ENCODE measurements at places on chromosomes 13 and 19. TPM values are rescaled to one million over a fixed set of nuclear protein-coding genes. Genes with fewer than 3 reads are reported as not detected.

The DOCK6 gene
- polyA plus RNA-seq, result 0.12 TPM

The VSTM2B gene
- not detected for polyA plus RNA-seq

The TMEM238 gene
- polyA plus RNA-seq, result 0.48 TPM

- no peak for DNase-seq
Measured at GRCh38 chr19:33358408-33358807, 15.1 kb upstream of the CEBPG start.

GRCh38 chr19:35419046-35419445 lies 29.0 kb upstream of the FFAR2 start:
- DNase-seq, result no peak

DNA sequence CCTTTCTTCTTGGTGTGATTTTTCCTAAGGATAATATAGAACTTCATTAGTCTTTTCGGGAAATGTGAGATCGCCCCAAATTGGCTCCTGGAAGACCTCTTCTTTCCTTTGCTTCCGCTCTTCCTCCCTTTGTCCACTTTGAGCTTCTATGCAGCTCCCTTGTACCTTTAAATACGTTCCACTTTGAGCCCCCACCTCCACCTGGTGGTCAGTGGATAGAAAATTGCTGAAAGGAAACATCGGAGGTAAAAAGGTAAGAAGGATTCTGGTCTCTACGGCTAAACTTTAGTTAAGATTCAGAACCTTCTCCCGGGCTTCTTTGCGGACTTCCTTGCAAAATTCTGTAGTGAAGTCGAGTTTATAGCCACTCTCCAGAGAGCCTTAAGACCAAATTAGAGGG lies 55.0 kb upstream of the TM9SF2 start:
- no peak for DNase-seq

GRCh38 chr19:19205416-19206410 lies 2.5 kb upstream of the NR2C2AP start:
- no peak for DNase-seq

GRCh38 chr13:60642552-60642951 lies 245.5 kb downstream of the TDRD3 start:
- DNase-seq, result no peak

DNA sequence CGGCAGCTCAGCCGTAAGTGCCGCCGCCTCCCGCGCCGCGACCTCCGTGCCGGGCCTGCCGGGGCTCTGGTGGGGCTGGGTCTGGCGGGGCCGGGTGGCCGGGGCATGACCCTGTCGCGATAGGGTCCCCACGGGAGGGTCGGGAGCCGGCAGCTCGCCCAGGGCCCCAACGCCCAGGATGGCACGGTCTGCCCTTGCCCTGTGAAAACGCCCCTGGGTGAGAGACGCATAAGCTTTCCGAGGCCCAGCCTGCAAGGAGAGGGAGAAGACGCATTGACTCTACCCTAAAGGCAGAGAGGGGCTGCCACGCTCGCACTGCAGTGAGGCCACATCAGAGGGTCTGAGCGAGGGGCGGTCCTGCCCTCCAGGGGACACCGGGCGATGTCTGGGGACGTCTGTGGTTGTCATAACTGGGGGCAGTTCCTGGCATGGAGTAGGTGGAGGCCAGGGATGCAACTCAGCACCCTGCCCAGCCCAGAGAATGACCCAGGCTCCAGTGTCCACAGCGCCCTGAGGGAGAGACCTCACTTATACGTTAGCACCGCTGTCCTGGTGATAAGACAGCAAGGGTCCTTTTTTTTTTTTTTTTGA lies 539 bp downstream of the ZNF554 start:
- no peak for DNase-seq

DNA sequence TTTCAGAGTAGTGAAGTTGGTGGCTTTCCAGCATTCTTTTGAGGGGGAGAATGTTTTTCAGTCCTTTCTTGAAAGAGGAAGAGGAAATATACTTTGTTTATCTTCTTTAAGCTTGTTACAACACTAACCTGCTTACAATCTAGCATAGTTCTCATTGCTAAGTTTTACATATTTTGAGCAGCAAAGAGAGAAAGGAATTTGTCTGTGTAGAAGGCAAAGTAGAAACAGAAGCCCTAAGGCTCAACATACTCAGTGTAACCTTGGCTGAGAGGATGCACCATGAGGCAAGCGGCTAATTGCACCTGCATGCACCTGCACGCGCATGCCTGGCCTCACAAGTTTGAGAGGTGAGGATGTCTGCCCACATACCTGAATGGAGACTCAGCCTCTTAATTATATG lies 2.2 kb downstream of the FRY start:
- DNase-seq, result no peak

GRCh38 chr13:79481685-79482052 lies 714 bp downstream of the NDFIP2 start:
- peak; percentile 58 for DNase-seq

- DNase-seq, result no peak
Measured at GRCh38 chr13:58018865-58019264, 387.3 kb downstream of the PCDH17 start.

All from CD4-positive, CD25-positive, alpha-beta regulatory T cell (primary cell).